ENCODE measurements at places on chromosomes 16 and 17.

DNA sequence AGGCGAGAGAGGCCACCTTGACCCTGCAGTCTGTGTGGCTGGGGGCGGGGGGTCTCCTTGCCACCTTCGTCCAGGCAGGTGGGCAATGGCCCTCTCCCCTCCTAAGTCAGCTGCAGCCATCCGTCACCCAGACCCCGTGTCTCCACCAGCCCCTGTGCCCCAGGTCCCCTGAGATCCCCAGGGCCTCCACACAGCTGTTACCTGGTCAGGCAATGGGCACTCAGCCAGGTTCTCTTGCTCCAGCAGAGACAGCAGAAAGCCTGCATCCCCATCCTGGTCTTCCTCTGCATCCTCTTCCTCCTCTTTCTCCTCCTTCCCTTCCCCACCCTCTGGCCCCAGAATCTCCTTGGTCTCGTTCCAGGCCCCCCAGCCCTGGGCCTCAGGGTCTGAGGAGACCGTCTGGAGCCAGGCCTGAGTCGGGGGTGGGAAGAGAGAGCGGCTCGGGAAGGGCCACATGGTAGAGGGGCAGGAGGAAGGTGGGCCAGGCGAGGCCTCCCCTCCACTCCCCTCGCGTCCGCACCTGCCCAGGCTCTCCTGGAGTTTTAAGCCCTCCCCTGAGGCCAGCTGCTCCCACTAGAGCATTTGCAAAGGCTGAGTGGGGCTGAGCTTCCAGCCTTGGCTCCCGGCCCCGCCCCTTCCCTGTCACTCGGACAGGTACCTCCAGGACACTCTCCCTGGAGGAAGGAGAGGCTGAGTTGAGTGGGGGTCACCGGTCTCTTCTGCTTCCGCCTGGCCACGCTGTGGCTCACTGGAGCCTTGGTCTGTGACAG is at the start of gene PABPN1L:
PABPN1L (minus strand) TSS at position 510 of the 770 bp plus-strand sequence; CDS start at position 456, 54 bp downstream.
- no peak within 1 kb of the TSS for H3K27ac ChIP-seq
- no peaks in the 10 kb centered on the region for H3K36me3 ChIP-seq
- peaks cover 16% of the 10 kb centered on the region for H3K27me3 ChIP-seq
- no peak within 1 kb of the TSS for H3K4me3 ChIP-seq
- DNase-seq, result no peak

DNA sequence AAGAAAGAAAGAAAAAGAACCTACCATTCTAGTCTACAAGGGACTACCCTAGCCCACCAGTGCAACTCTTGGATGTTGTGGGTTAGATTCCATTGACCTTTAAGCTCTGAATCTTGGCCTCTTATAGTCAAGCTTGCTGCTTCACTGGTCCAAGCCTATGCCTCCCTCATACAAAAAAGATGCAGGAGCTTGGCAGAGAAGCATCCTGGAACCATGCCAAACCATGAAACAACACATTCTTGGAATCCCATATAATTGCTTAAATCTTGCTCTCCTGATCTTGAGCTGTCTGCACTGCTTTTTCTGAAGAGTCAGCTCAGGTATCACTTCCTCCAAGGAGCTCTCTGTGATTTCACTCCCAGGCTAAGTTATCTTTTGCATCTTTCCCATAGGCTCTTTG is 117.9 kb upstream of the GPR139 start:
- DNase-seq, result no peak
- H3K4me3 ChIP-seq, result no peak overlapping the region
- no peaks in the 10 kb centered on the region for H3K4me1 ChIP-seq
- no peaks in the 10 kb centered on the region for H3K27me3 ChIP-seq
- H3K27ac ChIP-seq, result no peak overlapping the region
- H3K36me3 ChIP-seq, result no peaks in the 10 kb centered on the region

DNA sequence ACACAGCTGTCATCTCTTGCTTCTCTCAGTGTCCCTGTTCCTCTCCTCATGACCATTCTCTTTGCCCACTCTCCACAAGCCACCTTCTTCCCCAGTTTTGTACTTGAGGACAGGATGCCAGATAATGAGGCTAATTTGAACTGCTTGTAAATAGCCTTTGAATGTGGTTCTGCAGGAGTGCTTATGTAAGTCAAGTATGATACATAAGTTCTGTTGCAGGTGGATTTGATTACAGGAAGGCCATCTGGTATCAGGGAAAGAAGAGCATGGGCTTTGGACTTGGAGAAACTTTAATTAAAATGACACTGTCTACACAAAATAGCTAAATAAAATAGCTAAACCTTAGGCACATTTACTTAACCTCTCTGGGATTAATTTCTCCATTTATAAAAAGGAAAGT is 120.2 kb upstream of the HLF start:
- peaks cover 3% of the 10 kb centered on the region for H3K36me3 ChIP-seq
- no peak overlapping the region for H3K4me3 ChIP-seq
- no peaks in the 10 kb centered on the region for H3K27me3 ChIP-seq
- H3K4me1 ChIP-seq, result peaks cover 4% of the 10 kb centered on the region
- no peak overlapping the region for H3K27ac ChIP-seq

- H3K4me3 ChIP-seq, result no peak overlapping the region
- H3K4me1 ChIP-seq, result peaks cover 29% of the 10 kb centered on the region
- no peaks in the 10 kb centered on the region for H3K27me3 ChIP-seq
- peak overlapping the region; percentile 36 for H3K27ac ChIP-seq
- no peak for DNase-seq
Measured at GRCh38 chr17:80060644-80061043, 24.2 kb downstream of the CCDC40 start.

DNA sequence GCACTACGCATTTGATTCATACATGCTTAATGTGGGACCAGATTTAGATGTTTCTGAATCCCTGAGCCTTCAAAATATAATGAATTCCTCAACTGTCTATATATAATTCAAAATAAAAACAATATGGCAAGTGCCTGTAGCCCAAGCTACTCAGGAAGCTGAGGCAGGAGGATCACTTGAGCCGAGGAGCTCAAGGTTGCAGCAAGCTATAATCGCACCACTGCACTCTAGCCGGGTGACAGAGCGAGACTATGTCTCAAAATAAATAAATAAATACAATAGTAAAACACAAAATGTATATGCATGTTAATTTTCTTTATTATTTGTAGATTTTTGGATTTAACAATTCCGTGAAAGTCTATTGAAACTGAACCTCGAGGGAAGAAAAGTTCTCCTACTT is 50.6 kb upstream of the IRX6 start:
- H3K4me3 ChIP-seq, result no peak overlapping the region
- H3K36me3 ChIP-seq, result no peaks in the 10 kb centered on the region
